GM12864 (cell line): ENCODE measurements at places on chromosomes 7 and 10.
A peak's percentile ranks its signal among the peaks of the same experiment; 100 is the strongest.

DNA sequence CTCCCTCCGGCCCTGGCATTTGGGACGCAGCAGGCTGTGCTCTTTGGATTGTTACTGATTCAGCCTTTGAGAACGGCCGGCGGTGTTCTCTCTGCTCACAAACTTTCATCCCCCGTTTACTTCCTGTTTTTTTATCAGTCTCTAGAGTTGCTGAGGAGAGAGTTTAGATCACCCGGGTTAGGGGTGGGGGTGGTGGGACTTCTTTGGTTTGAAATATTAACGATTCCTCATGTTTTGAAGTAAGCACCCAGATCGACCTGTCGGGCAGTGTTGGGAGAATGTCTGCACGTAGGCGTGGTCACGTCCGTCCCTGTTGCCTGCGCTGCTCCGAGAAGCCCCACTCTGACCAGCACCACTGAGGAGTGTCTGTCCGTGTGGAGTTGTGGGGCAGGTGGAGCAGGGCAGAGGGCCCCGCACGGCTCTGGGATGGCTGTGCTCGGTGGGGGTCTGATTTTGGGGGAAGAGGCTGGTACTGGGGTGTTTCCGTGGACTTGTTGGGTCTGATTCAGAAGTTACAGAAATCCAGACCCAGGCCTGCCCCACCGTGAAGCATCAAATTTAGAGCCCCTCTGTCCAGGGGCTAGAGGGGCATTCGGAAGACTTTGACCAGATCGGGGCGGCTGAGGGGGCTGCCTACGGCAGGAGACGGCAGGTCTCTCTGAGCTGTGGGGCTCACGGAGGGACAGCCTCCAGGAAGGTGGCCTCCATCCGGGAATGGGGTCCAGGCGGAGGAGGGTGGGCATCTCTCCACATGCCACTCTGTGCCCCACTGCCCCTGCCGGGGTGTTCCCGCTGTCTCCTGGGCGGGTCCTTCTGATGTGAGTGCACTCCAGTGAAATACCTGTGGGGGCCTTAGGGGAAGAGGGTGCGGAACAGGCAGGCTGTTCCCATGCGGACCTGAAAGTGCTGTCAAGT lies 7.4 kb downstream of the INPP5A start:
- DNase-seq: no peak

GRCh38 chr10:100013621-100014020 lies 3.9 kb upstream of the DNMBP start:
- DNase-seq: no peak

GRCh38 chr7:55194522-55194921 lies 170.6 kb upstream of the LANCL2 start:
- DNase-seq: no peak

- no peak for DNase-seq
Observed at GRCh38 chr10:24873281-24873683, 79.1 kb downstream of the PRTFDC1 start.

GRCh38 chr10:51852297-51852696 lies 152.9 kb upstream of the CSTF2T start:
- no peak for DNase-seq

DNA sequence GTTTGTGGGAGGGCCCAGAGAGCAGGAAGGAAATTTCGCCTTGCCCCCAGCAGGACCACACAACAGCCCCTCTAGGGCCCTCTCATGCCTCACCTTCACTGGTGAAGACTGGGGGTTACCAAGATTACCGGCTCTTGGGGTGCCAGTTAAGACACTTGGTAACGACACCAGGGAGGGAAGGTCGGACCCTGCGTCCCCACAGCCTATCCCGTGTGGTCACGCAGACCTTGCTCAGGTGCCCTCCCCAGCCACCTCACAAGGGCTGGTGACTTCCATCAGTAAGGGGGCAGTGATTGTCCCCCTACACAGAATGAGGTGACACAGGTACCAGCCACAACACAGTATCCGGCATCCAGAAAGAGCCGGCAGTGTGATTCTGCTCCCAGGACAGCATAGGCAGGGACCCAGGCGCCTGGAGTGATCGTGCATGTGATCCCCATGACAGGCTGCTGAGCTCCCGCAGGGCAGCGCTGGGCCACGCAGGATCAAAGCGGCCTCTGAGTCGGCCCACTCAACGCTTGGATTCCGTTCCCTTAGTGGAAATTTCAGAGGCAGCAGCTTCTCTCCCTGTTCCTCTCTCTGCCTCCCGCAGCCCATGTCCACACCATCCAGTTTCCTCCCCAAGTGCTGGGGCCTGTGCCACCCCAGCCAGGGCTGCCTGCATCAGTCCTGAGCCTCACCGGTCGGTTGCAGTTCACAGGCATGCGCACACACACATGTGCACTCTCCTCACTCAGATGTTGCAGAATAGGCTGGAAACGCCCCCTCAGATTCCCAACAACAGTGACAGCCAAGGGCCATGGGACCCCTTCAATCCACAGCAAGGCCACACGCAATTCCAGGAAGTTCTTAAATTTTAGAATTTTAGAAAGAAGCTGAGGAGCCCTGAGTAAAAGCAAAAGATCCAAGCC lies 35.8 kb downstream of the CAMK2B start:
- no peak for DNase-seq

DNA sequence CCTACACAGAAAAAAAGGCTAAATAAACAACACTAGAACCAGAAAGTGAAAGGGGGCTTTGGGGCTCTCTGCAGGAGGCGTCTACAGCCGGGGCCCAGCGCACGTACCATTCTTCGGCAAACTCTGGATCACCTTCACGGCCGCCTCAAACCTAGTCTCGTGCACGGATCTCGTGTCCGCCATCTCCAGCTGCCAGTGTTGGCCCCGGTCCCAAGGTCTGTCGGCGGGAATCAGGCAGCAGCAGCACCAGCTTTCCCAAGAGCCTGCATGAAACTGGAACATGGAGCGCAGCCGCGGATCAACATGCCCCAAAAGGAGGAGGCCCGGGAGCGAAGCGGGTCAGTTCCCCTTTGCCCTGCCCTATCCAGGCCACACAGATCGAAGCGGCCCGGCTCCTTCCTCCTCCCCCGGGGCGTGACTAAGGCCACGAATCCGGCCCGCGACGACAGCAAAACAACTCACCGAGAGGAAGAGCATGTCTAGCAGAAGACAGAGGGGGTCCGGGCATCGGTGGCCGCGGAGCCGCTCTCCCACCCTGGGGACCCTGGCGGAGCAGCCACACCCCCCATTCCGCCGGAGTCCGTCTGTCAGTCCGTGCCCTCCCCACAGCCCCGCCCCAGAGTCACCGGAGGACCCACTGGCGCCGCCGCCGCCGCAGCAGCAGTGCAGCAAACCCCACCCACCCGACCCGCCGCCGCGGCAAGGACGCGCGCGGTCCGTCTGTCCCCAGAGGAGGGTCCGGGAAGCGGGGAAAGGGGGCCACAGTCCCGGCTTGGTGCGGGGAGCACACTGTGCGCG lies at the start of gene ACBD5:
Gene ACBD5 (minus strand): TSS at position 586 of the 798 bp plus-strand sequence. CDS start 109 bp downstream, at position 477.
- DNase-seq: peak; percentile 54

GRCh38 chr7:4641091-4641666 lies 40.9 kb upstream of the FOXK1 start:
- no peak for DNase-seq

DNA sequence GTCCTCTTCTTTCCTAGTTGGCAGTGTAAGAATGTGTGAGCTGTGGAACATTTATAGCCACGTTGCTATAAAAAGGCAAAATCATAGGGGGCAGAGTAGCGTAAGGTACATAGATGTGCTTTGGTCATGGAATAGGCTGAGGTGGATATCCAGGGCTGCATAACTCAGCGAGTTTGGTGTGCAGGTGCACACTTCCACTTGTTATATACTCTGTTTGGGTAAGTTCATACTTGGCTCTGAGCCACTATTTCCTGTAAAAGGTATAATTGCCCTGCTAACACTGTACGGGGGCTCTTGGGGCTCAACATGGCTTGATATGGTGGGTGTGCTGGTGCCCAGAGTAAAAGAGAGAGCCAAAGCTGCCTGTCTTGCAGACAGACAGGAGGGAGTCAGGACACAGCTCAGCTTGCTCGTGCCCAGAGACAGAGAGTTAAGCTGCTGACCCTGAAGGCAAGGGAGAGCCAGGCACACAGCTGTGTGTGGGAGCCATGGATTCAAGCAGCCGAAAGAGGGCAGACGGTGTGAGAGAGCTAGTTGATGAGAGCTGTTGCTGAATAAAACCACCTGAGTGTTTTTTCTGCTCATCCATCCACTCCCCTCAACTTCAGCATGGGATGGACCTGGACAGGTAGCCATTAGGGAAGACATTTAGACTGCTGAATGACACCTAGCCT lies 126.7 kb downstream of the DKK1 start:
- no peak for DNase-seq

GRCh38 chr10:91462423-91462822 lies 52.3 kb downstream of the HECTD2 start:
- DNase-seq: no peak

DNA sequence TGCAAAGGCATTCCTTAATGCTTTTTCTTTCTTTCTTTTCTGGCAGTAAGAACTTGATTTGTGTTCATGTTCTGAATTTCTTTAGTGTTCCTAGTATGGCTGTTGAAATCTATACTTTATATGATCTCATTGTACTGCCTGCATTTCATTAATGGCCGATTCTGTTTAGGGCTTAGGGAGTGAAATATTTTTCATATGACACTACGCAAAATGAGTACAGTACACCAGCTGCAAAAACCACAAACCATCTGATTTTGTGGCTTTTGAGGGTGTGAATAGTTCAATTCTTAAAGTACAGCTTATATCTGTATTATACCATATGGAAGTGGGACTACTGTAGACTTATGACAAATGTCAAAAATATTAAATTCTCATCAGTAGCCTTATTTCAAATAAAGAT lies 69.1 kb upstream of the FOXP2 start:
- no peak for DNase-seq

GRCh38 chr10:129505500-129506075 lies 38.5 kb downstream of the MGMT start:
- no peak for DNase-seq

DNA sequence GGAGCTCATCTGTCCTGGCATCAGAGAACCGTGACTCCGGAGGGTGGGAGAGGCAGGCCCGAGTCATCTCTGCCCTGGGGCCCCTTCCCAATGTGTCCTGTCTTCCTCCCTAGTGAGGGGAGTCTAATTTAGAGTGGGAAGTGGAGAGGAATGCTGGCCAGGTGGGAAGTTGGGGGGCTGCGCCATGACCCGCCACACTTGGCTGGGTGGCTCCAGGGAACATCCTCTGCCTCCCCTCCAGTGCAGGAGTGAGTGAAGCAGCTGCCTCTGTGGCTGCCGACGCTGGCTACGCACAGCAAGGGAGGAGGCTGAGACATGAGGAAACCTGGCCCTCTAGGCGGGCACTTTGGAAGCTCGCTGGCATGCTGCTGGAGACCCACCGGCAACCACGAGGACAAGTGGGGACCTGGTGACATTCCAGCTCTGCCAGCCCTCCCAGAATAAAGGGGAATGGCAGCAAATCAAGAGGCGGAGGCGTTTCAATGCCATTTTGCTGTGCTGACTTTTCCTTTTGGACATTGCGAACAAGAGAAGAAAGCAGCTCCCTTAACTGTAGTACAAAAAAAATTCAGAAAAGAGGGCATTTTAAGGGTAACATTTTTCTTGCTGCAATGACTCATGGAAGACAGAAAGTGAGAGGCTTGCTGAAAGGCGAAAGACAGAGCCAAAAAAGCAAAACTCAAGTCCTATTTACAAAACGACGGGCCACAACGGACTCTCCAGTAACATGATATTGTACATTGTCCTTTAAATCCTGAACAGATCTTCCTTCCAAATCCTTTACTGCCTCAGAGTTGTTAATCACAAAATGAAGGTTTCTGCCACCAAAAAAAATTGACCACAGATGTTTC lies 121.2 kb upstream of the PITRM1 start:
- no peak for DNase-seq

GRCh38 chr10:105793071-105793470 lies 1152.0 kb downstream of the SORCS3 start:
- no peak for DNase-seq

DNA sequence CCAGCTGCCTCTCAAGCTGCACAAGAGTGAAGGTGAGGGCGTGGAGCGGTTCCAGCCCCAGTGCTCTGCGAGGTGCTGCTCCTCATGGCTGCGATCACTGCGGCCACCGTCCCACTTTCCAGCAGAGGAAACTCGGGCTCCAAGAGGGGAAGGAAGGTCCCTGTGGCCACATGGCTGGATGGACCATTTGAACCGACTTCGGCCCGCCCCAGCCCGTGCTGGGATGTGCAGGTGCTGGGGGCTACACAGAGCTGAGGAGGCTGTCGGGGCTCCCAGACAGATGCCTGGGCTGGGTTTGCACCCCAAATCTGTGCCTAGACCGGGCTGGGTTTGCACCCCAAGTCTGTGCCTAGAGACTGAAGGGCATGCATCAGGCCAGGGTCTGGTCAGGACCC lies 186.6 kb downstream of the DNAJB6 start:
- DNase-seq: no peak

DNA sequence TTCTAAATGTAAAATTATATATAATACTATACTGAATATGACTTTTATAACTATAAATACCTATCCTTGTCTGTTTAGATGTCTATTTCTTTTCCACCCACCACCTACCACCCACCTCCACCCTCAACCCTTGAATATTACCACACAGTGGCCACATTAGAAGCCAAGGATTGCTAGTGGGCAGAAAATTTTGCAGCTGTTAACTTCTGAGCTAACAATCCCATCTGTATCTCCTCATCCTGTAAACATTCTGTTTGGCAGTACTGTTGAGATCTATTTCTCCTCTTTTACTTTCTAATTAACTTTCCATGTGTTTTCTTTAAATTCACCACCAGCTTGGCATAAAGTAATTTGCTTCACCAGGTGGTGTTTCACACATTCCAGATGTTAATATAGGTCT lies 281.1 kb upstream of the BMPER start:
- DNase-seq: no peak

DNA sequence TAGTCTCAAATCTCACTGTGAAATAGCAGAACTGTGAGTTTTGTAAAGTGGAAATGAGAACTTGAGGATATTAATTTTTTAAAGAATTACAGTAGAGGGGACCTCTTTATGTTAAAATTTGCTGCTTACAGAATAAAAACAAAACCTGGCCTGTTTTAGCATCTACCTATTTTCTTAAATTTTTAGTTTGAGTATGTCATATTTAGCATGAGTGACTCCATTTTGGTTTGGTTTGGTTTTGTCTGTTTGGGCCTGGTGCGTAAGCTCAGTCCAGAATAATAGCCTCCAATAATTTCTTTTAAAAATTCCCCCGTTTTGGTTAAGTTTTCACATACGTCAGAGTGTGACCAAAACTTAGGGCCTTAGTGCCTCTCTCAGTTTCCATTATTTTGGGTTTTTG lies 152.0 kb upstream of the ZNF92 start:
- no peak for DNase-seq

- no peak for DNase-seq
Observed at GRCh38 chr7:824664-825063, 7.6 kb upstream of the SUN1 start.

GRCh38 chr7:22093936-22094335 lies 148.2 kb upstream of the CDCA7L start:
- DNase-seq: no peak

GRCh38 chr7:95412075-95412474 lies 15.9 kb upstream of the PON3 start:
- DNase-seq: no peak

- DNase-seq: no peak
Observed at GRCh38 chr7:55178292-55178862, 159.6 kb downstream of the EGFR start.

- DNase-seq: no peak
Observed at GRCh38 chr7:143038635-143039034, 11.7 kb upstream of the OR9A2 start.
